ENCODE measurements at places on chromosomes 2 and 18. TPM values are rescaled to one million over a fixed set of nuclear protein-coding genes. Genes with fewer than 3 reads are reported as not detected.

The MARS2 gene
- 19.5 TPM for total RNA-seq

The PMAIP1 gene
- total RNA-seq = 2.1 TPM

The STAT4 gene
- total RNA-seq = not detected

GRCh38 chr18:64110692-64111480 is 38.0 kb downstream of the LINC00305 start:
- no peak for DNase-seq
- no peaks in the 10 kb centered on the region for H3K4me1 ChIP-seq
- no peak overlapping the region for H3K4me3 ChIP-seq

DNA sequence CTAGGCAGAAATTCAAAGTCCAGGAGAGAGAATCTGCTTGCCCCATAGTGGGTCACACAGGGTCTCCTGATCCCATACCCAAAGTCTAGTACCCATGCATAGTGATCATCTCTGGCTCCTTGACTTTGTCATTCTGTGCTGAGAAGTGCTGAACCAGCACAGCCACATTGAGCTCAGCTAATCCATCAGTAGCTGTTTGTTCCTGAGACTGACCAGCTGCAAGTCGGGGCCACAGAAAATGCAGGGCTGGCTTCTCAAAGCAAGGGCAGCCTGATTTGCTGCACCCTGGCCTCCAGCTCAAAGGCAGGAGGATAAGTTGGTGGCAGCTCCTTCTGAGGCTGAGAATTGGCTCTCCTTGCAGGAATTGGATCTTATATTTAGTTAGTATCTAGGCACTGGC is 72.2 kb downstream of the LYPD1 start:
- no peaks in the 10 kb centered on the region for H3K27me3 ChIP-seq
- H3K36me3 ChIP-seq = no peaks in the 10 kb centered on the region
- no peak for DNase-seq
- H3K4me1 ChIP-seq = no peaks in the 10 kb centered on the region

DNA sequence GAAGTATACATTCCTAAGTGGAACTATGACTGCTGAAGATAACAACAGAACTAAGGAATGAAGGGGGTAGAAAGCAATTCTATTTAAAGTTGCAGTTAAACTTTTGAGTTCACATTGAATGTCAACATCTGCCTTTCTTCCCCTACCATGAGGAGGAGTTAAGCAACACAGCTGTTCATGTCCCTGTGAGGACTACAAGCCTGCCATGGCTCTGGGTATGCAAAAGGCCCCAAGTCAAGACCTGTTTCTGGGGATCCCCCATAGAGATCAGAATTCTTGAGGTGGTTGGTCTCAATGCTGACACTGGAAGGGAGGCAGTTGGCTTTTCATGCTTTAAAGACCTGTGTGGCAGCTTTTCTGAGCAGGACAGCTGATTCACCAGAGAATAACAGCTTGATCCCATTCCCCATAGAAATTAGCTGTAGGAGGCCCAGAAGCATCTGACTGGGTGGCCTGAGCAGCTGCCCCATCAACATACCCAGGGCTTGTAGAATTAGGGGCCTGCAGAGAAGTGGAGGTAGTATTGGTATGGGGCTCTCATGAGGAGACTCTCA is 131.0 kb downstream of the SETBP1 start:
- H3K27ac ChIP-seq = no peak overlapping the region
- no peaks in the 10 kb centered on the region for H3K27me3 ChIP-seq
- H3K4me1 ChIP-seq = peaks cover 12% of the 10 kb centered on the region
- H3K36me3 ChIP-seq = no peaks in the 10 kb centered on the region
- DNase-seq = no peak

DNA sequence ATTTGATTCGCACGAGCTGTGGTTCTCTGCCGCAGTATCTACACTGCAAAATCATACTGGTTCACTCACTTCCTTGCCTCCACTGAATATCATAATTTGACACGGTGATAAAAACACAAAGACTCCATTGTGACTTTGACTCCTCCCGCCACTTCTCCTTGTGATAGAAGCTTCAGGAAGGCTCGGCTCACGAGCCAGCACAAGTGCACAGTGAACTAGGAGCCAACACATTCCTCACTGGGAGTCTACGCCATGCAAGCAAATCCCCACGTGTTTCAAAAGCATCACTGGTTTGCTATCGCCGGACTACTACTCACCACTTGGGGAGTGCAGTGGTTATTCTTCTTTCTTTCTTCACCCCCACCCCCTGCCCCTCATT is 293.3 kb upstream of the PARD3B start:
- H3K27me3 ChIP-seq = no peaks in the 10 kb centered on the region
- no peaks in the 10 kb centered on the region for H3K4me1 ChIP-seq
- H3K27ac ChIP-seq = no peak overlapping the region
- H3K36me3 ChIP-seq = no peaks in the 10 kb centered on the region
- H3K4me3 ChIP-seq = no peak overlapping the region

DNA sequence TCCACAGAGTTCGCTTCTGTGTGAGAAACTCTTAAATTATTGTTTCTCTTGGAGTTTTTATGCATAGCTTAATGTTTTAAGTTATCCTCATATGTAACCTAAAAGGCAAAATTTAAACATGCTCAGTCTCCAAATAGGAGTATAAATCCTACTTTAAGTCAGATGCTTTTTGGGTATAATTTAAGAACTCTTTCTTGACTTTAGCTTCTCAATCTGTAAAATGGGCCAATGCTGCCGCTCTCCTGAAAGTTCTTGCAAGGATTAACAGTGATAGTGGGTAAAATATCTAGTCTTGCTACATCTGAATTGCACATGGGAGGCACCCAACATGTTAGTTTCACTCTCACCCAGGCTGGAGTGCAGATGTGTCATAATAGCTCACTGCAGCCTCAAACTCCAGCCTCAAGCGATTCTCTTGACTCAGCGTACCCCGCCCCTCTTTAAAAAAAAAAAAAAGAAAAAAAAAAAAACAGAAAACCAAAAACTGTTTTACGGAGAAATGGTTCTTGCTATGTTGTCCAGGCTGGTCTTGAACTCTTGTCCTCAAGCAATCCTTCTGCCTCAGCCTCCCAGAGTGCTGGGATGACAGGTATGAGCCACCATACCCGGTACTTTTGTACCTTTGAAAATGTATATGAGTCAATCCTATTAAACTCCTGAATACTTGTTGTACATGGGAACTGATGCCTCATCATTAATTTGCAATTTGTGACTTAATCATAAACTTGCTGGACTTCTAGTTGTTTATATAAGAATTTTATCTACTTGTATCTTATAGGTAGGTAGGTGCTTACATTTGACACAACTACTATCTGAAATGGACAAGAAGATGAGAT is 1.8 kb downstream of the FBXO48 start:
- DNase-seq = no peak
- no peaks in the 10 kb centered on the region for H3K27me3 ChIP-seq
- no peak overlapping the region for H3K4me3 ChIP-seq
